ENCODE measurements at places on chromosomes 1 and 21.

- DNase-seq, result no peak
These were observed 1107.1 kb upstream of the TMPRSS15 start for GRCh38 chr21:19510653-19511052.

GRCh38 chr1:233520261-233521191, 93.4 kb upstream of the KCNK1 start:
- DNase-seq, result no peak

GRCh38 chr1:205042911-205043806, at the start of gene CNTN2:
Gene CNTN2, plus strand, starts transcription at chr1:205043212. Its CDS starts 9,974 bp downstream, at chr1:205053186.
- DNase-seq, result no peak

DNA sequence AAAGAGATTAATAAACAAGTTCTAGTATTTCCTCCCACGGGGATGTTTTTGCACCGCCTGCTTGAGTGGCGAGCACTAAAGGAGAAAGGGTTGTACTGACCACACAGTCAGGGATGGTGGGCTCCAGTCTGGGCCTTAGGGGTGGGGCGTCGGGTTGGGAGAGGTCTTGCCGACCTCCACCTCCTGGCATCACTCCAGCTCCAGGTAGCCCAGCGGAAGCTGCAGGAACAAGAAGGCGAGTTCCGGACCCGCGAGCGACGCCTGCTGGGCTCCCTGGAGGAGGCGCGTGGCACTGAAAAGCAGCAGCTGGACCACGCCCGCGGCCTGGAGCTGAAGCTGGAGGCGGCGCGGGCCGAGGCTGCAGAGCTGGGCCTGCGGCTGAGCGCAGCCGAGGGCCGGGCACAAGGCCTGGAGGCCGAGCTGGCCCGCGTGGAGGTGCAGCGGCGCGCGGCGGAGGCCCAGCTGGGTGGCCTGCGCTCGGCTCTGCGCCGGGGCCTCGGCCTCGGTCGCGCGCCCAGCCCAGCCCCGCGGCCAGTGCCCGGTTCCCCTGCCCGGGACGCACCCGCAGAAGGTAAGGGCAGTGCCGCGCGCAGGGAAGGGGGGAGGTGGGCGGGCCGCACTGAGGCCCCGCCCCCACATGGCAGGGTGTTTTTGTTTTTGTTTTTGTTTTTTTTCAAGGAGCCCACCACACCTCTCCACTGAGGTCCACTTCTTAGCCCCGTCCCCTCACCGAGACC, 19.7 kb downstream of the MFAP2 start:
- DNase-seq, result peak; percentile 60

- peak; percentile 55 for DNase-seq
These were observed at the start of gene ARID4B for GRCh38 chr1:235327559-235328270. Gene ARID4B, minus strand, starts transcription at chr1:235328179. Its CDS starts 1,260 bp downstream, at chr1:235326919.

GRCh38 chr1:33636209-33636608, 163.8 kb downstream of the ZSCAN20 start:
- no peak for DNase-seq

DNA sequence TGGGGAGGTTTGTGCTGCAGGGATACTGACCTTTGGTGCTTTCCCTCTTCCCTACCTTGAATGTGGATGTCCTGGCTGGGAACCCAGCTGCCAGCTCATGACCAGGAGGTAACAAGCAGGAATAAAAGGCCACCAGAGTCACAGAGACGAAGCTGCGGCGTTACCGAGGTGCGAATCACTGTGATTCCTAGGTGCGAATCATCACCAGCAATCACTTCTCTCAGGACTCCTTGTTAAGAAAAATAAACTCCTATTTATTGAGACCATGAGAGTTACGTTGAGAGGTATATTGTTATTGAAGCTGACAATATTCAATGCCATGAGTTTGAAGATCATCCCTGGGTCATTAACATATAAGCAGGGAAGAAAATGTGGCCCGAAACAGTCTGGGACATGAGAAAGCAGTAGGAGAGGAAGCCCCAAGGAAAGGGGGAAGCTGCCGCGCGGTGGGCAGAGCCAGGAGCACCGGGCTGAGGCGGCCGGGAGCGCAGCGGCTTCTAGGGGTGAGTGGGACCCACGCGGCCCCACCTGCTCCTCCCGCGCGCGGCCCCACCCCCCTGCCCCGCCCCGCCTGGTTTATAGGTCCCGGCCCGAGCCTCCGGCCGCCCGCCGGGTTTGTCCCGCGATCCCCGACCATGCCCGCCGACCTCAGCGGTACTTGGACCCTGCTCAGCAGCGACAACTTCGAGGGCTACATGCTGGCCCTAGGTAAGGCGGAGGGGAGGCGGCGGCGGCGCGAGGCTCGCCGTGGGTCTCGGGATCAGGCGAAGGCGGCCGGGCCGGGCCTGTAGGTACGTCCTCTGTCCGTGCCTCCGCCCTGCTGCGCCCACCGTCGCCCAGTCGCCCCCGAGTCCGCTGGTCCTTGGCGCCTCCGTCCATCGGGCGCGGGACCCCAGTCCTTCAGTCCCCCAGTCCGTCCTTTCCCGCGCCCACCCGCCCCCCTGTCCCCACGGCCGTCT, at the start of gene RBP7:
Gene RBP7 (plus strand): TSS at position 605 of the 959 bp plus-strand sequence. CDS start 31 bp downstream, at position 636.
- no peak for DNase-seq

- DNase-seq, result no peak
These were observed 13.8 kb upstream of the UBXN10 start for GRCh38 chr1:20172033-20172590.

- DNase-seq, result no peak
These were observed 121.5 kb downstream of the OLFML2B start for GRCh38 chr1:161902182-161902581.

DNA sequence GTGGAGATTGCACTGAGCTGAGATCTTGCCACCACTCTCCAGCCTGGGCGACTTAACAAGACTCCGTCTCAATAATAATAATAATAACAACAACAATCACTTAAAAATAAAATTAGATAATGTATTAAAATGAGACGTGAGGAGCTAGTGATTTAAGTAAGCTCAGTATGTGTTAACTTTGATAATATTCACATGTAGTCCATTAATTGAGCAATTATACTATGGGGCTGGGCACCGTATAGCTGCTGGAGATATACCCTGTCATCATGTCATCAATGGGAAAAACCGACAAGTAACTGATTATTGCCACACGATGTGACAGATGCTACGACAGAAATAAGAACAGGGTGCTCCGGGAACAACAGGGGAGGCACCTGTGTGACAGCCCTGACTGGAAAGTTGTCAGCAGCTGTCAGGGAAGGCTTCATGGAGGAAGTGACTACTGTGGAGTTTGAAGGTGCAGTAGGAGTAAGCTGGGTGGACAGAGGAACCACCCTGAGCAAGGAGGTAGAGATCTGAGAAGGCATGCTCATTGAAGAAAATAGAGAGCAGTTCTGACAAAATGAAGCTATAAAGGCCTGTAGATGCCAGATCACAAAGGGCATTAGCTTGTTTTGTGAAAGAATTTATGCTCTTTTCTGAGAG, 924 bp upstream of the CAMSAP2 start:
- DNase-seq, result no peak

GRCh38 chr1:46401964-46402626, 8.0 kb downstream of the FAAH start:
- no peak for DNase-seq

DNA sequence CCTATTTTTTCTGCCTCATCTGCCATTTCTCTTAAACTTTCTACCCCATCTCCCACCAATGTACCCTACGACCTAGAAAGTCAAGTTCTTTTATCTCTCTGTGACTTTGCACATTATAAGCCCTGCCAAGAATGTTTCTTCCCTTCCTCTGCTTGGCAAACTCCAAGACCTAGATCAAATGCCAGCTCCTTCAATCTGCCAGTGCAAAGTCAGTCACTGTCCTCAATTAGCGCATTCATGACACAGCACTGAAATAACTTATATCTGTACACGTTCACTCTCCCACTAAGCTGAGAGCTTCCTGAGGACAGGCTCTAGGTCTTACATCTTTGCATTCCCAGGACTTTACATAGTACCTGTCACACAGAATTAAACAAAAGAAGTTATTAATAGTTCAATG, 21.4 kb upstream of the LSM10 start:
- no peak for DNase-seq

GRCh38 chr1:246564839-246565750, 966 bp downstream of the TFB2M start:
- DNase-seq, result no peak

DNA sequence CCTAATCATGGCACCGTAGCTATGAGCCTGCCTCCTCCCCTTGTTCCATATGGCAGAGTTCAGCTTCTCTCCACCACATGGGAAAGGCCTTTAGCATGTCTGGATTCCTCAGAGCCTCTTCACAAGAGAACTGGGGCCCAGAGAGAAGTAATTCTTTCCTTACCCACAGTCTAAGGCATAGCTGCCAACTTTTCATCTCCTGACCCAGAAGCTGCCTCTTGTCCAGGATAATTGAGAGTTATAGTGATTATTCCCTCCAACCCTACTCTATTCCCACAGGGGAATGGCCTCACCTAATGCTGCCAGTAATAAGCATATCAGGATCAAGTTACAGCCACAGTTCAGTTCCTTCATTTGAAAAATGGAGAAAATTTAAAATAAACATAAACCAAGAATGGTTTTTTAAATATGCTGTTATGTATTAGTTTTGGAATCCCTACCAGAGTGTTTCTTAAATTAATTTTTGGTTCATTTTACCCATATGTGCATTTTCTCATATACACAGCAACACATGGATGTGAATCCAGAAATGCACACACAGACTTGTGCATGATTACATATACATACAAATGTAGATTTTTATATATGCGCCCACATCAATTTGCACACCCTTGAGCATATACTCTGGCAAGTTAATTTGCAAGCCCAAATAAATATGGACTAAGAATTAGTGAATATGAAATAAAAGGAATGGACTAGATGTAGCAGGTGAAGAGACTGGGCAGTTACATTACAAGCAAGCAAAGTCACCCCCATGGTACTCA, 63.9 kb upstream of the WARS2 start:
- no peak for DNase-seq

DNA sequence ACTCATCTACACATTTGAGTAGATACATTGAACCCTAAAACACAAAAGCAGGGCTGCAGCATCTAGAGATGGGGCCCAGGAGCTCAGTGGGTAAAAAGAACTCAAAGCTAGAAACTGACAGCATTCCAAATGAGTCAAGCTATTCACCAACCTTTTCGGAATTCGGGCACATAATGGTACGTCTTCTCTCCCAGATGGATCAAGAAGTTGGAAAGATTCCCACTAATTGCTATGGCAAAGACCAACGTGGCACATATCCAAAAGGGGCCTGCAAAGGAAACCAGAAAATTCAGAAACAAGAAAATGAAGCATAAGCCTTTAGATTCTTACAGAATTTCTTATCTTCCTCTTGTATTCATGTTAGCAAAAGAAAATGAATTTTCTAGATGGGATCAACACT, 18.4 kb downstream of the YIPF1 start:
- no peak for DNase-seq

Data from omental fat pad (tissue), 4 donors.